ENCODE measurements at places on chromosomes 6 and 20.
A peak's percentile ranks its signal among the peaks of the same experiment; 100 is the strongest.

- DNase-seq: no peak
These were observed 126.2 kb downstream of the RNF144B start for GRCh38 chr6:18513253-18513798.

GRCh38 chr6:144335914-144336313 lies 50.8 kb downstream of the UTRN start:
- DNase-seq: no peak

- DNase-seq: peak; percentile 2
These were observed 100.5 kb downstream of the LMBRD1 start for GRCh38 chr6:69696273-69696672.

GRCh38 chr6:116395647-116396046 lies 24.9 kb downstream of the DSE start:
- DNase-seq: no peak

- DNase-seq: peak; percentile 33
These were observed 183.7 kb downstream of the CD109 start for GRCh38 chr6:73879501-73880293.

- DNase-seq: peak; percentile 55
These were observed 619 bp downstream of the RREB1 start for GRCh38 chr6:7108196-7108963.

- no peak for DNase-seq
These were observed 31.9 kb downstream of the SLC2A12 start for GRCh38 chr6:134020543-134020942.

DNA sequence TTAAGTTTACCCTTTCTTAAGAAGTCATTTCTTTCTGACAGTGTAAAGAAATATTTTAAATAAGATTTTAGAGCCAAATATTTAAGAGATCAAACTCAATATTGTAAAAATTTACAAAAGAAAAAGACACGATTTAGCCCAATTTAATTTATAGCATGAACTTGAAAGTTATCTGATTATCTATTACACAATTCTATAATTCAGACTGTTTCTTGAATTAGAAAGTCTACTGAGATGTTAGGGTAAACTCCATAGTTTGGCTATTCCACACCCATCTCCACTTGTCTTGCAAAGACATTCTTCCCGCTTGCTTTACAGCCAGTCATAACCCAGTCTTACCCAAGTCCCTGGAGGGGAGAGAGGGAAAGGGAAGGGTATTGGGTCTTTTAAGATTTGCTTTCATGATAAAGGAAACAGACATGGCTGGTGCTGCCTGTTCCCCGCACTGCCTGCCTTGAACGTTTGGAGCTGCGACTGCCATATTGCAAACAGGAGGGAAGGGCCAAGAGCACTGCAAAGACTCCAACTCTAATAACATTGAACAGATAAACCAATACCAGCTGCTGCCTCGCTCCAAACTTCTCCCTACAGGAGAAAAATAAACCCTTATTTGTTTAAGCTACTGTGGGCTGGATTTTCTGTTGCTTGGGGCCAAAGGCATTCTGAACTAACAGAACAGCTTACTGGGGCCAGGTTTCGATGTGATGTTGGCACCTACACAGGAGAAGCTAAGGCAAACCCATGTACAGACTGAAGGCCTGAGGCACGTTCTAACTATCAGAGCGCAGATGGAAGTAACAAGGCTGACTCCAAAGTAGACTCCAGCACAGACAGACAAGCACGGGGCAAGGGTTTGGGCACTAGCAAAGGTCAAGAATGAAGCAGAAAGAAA lies 552.3 kb upstream of the JARID2 start:
- DNase-seq: no peak
